ENCODE measurements at places on chromosomes 5 and 9.

- peak; percentile 22 for DNase-seq
Measured at GRCh38 chr5:91024206-91024605, 358.9 kb downstream of the ARRDC3 start.

- no peak for DNase-seq
Measured at GRCh38 chr5:146697211-146697610, 181.2 kb upstream of the GPR151 start.

- DNase-seq = no peak
Measured at GRCh38 chr5:129601576-129601975, 141.5 kb downstream of the ADAMTS19 start.

DNA sequence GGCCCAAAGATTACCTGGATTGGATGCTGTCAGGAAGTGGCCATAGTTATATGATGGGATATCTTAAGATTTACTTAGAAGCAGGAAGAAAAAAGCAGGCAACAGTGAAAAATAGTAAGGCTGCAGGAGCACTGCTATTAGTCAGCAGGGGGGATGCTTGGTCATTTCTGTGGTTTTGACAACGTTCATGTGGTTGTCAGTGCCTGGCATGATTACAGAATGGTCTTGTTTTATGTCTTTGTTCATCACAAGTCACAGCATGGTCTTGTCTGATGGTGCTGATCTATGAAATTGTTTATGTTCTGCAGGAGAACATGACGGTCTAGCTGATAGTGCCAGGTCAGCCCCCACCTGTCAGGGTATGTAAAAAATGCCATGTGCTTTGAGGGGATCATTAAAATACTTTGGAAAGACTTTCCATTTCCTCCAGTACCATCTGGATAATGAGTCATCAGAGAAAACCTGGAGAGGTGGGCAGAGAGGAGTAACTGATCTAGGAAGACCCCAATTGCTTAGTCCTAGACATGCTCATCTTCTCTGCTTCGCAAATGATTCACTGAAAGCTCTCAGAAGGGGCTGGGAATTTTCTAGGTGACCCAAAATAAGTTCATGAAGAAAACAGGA, 48.5 kb downstream of the PLGRKT start:
- no peak for DNase-seq

- DNase-seq = no peak
Measured at GRCh38 chr5:126640866-126641265, 40.1 kb downstream of the PHAX start.

- DNase-seq = no peak
Measured at GRCh38 chr5:133714161-133714915, 102.0 kb upstream of the FSTL4 start.

DNA sequence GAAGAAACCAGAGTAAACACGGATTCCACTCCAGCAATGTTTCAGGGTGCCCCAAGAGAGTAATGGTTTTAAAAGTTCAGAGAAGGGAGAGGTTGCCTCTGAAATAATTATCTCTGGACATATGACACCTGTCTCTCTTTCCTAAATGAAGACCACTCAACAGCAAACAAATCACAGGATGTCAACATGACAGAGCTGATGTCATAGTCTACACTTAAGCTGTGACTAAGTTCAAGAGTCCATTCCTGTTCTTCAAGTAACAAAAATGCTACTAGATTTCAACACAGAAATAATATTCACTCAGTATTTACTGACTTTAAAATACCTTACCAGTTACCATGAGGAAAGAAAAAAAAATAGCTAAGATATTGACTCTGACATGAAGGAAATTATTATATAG, 44.7 kb upstream of the SLC30A5 start:
- no peak for DNase-seq

DNA sequence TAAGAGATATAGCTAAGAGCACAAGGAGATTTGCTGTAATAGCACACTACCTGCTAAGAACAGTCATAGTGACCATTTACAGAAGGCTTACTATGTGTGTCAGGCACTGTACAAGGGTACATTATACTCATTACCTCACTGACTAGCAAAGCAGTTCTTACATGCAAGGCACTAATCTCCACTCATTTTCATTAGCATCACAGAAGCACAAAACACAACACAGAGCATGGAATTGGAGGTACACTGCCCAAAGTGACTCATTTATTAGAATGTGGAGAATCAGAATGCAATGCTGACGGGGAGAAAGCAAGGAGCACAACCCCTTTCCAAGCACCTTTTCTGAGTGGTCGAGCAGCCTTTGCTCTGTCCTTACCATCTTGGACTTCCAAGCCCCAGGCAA, 169.7 kb downstream of the ENTREP1 start:
- DNase-seq = no peak

GRCh38 chr5:158364367-158364766, 505.4 kb upstream of the CLINT1 start:
- DNase-seq = no peak

DNA sequence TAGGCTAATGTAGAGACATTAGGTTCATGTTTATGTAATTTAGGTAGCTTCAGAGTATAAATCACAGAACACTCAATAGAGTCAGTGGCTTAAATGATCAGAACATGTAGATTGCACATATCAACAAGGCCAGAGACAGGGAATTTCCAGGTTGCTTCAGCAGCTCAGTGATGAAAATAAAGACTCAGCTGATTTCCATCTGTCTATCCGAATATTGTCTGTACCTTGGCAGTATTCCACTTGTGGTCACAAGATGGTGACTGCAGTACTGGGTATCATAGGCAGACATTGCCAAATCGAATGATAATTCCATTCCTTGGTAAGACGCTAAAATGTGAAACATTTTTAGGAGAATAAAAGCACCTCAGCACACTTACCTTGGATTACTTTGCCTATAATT, 702.2 kb downstream of the MAT2B start:
- no peak for DNase-seq

GRCh38 chr9:98811051-98811650, 3.7 kb downstream of the GALNT12 start:
- DNase-seq = no peak

DNA sequence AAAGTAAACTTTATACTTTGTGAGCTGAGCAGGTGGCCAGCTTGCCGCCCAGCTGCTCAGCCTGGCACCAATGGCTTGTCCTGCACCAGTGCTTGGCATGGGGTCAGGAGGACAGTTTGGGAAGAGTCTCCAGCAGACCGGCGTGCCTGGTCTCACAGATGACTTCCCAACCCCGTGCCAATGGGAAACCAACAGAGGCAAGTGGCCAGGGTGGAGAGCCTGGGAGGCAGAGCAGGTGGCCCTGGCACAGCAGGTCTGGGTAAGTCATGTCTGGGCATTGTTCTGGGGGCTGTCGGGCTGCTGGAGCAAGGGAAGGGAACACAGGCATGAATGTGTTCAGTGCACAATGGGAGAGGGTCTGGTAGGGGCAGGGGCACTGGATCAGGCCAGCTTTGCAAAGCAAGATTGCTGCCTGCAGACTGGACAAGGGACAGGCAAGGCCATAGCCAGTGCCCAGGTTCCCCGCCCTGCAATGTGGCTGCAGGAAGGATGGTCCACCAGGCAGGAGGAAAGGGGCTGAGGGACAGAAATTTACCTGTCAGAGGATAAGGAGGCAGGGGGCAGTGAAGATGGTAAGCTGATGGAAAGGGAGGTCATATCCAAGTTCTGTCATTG, 76.2 kb upstream of the ALDH1B1 start:
- no peak for DNase-seq

DNA sequence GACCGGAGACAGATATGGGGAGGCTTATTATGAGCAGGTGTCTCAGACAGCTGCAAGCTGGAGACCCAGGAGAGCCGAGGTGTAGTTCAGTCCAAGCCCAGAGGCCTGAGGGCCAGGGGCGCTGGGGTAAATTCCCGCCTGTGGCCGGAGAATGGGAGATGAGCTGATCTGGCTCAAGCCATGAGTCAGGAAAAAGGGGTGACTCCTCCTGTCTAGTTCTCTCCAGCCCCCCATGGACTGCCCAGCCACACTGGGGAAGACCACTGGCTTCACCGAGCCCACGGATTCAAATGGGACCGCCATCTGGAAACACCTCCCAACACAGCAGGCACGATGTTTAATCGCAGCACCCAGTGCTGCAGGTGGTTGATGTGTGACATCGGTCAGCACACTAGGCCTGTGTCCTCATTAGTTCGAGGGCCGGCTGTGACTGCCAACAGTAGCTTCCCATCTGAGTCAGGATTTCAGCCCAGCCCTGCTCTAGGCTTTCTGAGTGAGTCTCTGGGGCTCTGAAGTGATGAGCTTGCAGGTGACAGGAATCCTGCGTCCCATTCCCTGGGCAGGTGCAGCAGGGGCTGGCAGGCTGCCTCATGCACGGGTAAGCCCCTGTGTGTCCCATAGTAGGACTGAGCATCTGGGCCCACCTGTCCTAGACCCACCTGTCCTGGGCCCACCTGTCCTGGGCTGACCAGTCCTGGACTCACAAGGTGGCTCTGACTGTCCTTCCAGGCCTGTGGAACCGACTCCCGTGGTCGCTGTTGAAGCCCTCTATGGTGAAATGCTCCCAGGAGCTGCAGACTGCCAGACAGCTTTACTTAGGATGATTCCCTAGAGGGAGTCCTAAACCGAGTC, 49.7 kb downstream of the AHRR start:
- DNase-seq = peak; percentile 39

DNA sequence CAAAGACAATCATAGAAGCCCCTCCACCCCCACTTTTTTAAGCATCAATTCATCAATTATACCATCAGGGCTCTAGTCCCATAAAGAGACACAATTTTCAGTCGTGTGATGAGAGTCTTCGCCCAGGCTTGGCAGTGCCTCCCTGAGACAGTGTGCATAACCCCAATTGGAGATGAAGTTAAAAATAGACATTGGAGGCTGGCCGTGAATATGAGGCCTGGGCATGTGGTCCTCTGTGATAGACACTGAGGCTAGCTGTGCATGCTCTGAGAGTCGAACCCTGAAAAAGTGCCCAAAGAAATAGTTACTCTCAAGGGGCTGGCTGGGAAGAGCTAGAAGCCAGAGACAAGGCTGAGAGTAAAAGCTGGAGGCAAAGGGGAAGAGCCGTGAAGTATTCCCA, 248.6 kb upstream of the NR4A3 start:
- DNase-seq = no peak

DNA sequence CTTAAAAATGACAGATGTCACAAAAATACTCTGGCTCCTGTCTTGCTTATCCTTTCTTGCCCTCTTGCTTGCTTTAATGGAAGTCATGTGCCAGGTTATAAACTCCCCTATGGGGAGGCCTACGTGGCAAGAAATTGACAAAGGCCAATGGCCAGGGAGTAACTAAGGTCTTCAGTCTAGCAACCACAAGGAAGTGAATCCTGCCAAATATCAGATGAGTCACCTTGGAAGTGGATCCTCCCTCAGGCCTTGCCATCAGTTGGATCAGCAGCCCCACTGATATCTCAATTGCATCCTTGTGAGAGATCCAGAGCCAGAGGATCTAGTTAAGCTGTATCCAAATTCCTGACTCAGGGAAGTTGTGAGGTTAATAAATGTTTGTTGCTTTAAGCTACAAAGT, 82.8 kb downstream of the CAAP1 start:
- no peak for DNase-seq

DNA sequence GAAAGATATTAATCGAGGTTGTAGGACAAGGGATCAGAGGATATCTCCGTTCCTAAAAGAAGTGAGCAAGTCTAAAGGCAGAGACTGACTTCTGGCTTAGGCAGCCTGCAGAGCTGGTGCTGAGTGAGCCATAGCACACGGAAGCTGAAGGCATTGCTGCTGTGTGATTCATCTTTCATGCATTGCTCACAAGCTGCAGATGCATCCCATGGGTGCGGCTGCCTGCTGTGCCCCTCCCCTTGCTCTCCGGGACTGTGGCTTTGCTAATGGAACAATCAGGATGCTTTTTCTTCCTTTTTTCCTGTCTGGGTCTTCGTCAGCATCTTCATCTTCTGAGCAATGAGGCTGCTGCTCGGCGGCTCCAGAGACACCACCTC, 341.4 kb downstream of the DIRAS2 start:
- peak; percentile 54 for DNase-seq

- DNase-seq = no peak
Measured at GRCh38 chr5:108720391-108720790, 27.3 kb upstream of the FER start.

DNA sequence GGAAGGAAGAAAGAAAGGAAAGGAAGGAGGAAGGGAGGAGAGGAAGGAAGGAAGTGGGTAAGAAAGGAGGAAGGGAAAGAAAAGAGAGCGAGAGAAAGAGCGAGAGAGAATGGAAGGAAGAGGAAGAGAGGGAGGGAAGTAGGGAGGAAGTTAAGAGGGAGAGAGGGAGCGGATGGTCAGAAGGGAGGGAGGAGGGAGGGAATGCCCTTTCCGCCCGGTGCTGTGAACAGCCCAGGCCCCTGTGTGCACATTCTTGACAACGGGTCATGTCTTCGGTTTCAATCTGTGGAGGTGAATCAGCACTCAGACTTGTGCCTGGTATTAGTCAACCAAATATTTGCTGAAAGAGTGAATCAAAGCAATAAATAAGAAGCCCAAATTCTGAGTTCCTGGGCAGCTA, 39.2 kb downstream of the PRUNE2 start:
- DNase-seq = no peak

DNA sequence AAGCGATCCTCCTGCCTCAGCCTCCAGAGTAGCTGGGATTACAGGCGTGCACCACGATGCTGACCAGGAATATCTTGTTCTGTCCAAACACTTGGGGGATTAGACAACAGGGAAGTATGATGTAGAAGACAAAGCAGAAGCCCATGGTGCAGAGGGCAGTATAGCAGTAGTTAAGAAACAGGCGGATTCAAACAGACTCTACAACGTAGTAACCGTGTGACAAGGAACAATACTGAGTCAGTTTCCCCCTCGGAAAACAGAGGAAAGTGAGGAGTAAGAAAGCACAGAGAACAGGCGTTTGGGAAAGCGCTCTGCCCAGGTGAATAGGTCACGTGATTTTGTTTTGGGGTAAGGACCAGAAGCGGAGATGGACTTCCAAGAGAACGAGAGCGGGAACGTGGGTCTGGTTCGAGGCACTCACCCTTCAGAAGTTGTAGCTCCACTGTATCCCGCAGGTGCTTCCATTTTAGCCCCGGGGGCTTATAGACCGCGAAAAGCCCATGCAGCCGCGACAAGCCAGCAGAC, 306 bp downstream of the TRUB2 start:
- no peak for DNase-seq

DNA sequence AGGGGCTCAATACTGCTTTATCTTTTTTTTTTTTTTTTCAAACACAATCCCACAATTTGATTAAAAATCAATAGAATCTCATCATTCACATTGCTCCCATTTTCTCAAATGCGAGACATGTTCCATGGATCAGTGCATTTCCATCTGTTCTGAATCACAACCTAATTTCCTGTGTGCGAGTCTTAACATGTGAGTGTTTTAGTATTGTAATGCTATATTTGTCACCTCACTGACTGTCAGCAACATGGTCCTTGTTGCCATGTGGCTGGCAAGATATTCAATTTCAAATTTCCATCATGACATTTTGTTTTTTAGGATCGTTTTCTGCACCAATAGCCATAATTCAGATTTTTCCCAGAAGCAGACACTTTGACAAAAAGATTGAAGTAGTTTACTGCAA, 233.2 kb upstream of the PRDM9 start:
- DNase-seq = no peak

DNA sequence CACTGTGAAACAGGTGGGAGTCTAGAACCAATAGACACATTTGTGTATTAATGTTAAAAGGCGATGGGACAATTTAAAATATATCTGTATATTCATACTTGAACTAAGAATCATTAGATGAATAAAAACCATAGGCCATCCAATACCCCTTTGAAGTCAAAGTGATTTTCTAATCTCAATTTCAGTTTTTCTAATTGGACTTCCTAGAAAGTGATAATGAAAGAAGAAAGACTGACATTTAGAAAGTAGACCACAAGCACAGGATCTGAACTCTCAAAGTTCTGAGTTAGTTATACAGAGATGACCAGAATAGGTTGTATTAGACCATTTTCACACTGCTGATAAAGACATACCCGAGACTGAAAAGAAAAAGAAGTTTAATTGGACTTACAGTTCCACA, 412.8 kb upstream of the PIK3R1 start:
- no peak for DNase-seq

All from NCI-H2081 (cell line).